Mesenteric fat pad (tissue), 1 donor: ENCODE measurements at places on chromosomes 11 and 22. TPM values are rescaled to one million over a fixed set of nuclear protein-coding genes. Genes with fewer than 3 reads are reported as not detected.

Gene C11orf16
- total RNA-seq: not detected

DNA sequence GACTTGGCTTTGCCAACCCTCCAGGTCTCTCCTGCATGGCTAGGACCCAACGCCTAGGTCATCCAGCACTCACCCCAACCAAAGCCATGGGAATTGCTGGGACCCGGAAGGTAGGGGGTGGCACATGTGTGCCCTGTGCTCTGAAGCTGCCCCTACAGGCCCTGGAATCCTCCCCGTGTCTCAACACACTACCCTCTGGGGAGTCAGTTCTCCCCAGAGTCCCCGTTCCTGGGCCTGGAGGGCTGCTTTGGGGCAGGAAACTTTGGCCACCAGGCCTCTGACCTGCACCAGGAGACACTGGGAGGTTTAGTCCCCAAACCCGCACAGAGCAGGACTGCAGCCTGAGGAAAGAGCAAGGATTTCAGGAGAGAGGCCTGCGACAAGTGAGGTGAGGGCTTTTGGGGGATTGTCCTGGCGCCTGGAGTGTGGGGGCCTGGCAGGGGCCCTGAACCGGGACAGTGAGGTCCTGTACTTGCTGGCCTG, 495 bp upstream of the IFITM1 start:
- no peak for DNase-seq

- peak; percentile 22 for DNase-seq
Observed at GRCh38 chr11:45229401-45230020, 56.6 kb downstream of the SYT13 start.

Gene OR51V1
- total RNA-seq: not detected

DNA sequence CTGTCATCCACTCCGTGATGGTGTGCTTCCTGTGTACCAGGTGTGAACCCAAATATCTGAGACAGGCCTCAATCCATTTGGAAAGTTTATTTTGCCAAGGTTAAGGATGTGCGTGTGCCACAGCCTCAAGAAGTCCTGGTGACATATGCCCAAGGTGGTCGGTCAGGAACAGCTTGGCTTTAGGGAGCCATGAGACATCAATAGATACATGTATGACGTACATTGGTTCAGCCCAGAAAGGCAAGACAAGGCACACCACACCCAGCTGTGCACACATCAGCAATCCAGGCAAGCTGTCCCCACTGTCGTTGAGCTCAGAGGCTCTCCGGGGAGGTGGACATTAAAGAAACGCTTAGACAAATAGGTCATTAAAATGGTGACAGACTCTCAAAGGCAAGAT, 56.8 kb upstream of the SHANK2 start:
- DNase-seq: peak; percentile 72

DNA sequence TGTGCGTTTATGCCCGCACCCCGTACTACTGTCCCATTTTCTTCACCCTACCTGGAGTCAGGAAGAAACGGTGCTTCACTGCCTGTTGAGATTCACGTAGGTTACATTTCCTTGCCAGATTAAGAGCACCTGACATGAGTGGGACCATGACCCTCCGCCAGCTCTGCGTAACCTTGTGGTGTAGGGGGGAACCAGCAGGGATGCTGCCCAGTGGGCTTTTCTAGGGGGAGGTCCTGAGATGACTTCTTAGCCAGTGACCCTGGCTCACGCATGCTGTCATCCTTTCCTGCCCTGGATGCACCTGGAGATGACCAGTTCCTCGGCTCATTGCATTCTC, 967 bp upstream of the ARVCF start:
- DNase-seq: no peak

- DNase-seq: no peak
Observed at GRCh38 chr11:116077092-116077491, 572.9 kb upstream of the CADM1 start.

GRCh38 chr11:93517041-93517440, 26.1 kb downstream of the SMCO4 start:
- DNase-seq: no peak

Gene DUSP8
- total RNA-seq: 14.8 TPM

Gene MMP13
- total RNA-seq: not detected

- no peak for DNase-seq
Observed at GRCh38 chr11:3807909-3808860, at the start of gene PGAP2. Gene PGAP2, plus strand, starts transcription at chr11:3808560. Its CDS starts 2,700 bp downstream, at chr11:3811260.

Gene INSC
- total RNA-seq: not detected

DNA sequence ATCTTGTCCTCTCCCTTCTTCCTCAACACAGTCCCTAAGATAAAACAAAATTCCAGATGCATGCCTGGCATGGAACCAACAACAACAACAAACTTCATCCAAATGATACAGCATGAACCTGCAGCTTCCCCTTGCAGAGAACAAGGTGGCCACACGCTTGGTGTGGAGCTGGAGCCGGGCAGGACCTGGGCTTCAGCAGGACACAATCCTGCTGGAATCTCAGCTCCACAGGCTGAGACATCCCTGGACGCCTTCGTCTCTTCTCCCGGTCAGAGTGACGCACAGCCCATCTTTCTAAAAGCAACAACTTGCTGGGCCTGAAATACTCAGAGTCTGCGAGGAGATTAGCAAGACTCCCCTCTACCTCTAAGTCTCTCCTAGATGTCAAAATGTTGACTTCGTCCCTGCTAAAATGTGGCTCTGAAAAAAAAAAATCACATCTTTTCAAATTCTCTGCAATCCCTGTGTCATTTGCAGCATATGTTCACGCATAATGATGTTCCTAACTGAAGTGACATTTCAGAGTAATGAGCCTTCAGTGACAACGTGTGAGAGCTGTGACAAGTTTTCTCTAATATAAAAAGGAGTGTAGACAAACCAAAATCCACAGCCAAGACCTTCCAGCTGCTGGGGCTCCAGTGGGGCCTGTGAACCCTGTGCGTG, 1232.3 kb downstream of the TBC1D22A start:
- no peak for DNase-seq

- DNase-seq: no peak
Observed at GRCh38 chr11:1437500-1437899, 47.8 kb downstream of the BRSK2 start.

DNA sequence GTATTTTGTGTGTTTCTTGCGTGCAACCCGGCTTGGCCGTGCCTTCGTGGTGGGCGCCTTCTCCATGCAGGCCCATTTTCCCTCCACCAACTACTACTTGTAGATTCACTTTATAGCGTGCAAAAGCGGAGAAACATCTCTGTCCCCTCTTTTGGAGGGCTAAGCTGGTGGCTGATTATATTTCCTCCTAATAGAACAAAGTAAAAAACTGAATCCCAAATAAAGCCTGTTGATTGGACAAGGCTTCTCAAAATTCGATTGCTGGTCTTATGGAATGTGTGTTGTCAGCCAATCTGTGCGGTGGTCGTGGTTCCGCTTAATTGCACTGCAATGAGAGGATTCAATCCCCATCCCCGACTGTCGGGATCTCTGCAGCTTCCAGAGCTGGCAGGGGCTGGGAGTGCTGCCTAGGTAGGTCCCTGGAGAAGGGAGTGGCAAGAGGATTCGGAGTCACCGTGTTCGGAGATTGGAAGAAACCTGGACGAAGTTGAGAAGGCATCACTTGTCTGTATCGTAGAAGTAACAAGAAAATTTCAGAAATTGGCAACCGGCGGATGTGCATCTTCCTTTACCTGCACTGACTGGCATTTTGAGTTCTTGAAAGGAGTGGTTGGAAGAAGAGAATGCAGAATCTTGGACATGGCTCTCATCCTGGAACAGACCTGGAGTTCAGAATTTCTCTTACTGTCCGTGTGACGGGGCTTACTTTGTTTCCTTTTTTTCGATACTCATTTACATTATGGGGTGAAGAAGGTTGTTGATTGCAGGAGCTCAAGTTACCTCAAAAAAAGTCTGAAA, 1.1 kb downstream of the HMGXB4 start:
- no peak for DNase-seq

DNA sequence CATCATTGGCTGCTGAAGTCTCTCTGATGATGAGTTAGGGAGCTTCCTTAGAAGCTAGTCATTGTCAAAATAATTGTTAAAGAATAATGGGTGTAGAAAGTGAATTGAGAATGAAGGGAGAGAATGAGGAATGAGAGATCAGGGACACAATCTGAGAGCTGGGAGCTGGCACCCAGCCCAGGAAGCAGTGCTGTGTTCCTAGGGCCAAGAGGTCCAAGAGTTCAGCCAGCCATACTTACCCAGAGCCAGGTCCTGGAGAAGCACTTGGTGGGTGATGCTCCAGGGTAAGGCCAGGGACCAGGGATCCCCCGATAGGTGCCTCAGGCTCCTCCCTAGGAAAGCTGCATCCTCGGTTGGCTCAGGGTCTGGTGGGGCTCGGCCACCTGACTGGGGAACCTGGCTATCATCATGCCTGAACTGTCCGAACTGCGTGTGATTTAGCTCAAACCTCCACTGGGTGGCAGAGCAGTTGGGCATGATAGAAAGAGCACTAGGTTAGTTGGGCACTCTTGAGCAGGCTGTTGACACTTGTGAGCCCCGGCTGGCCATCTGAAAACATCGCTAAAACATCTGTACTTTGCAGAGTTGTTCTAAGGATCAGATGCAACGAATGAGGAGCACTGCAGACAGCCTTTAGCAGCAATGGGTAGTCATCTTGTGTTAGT, 123.9 kb upstream of the NCAM1 start:
- DNase-seq: no peak

Gene NCAPH2
- 25.0 TPM for total RNA-seq

DNA sequence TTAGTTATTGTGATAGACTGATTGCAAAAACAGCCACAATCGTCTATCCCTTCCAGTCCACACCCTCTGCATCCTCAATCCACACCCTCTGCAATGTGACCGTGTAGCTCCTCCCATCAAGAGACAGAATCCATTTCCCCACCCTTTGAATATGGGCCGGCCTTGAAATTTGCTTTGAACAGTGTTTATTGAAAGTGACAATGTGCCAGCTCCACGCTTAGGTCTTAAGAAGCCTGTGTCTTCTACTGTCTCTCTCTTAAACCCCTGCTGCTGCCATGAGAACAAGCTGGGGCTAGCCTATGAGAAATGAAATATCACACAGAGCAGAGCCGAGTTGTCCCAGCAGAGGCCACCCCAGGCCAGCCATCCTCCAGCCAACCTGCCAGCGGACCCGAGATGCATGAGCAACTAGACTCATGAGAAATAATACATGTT, 22.3 kb upstream of the MICAL2 start:
- no peak for DNase-seq

DNA sequence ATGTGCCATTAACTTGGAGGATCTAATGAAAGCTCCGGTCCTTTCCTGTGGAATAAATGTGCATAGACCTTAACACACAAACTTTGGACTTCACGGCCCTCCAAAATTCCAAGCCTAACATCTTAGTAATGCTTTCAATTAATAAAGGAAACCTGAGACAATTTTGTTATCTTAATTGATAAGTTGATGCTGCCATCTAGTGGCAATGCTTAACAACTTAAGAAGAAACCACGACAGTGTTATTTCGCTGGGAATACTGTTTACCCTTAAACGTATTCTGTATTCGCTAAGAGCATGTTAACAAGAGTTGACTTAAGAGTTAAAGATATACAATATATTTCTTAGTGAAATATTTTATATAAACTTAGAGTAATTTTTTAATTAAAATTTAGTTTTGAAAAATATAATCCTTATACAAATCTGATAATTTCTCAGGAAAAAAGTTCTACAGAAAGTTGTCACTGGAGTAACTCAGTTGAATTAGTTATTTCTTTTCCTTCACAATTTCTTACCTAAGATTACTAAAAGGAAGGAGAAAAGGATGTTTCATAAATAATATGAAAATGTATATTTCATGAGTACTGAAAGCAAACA, 35.0 kb upstream of the OR9G4 start:
- DNase-seq: no peak

DNA sequence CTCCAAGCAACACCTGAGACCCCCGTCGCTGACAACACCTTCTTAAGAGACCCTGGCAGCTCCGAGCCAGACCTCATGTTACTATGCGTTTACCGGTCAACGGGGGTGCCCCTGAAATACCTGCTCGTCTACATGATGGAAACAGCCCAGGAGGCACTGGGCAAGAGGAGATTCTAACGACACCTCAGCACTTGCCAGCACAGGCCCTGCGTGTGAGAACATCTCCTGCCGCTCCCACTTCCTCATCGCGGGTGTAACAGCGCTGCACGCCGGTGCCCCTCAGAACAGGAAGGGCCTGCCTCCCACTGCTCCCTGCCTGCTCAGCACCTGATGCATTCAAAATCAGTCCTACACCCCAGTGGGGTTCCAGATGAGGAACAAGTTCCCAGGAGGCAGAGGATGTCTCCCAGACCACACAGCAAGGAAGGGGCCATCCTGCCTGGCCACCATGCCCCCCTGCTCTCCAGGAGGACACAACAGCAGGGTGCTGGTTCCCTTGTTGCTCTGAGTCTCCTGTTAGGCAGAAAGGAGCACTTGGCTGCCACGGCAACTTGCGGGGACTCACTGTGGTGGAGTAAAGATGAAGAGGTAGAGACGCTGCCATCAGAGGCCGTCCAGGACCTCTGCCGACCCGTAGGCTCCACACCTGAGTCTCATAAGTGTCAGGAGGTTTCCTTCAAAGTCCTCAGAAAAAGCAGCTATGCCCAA, 2.1 kb downstream of the TOLLIP start:
- DNase-seq: no peak

DNA sequence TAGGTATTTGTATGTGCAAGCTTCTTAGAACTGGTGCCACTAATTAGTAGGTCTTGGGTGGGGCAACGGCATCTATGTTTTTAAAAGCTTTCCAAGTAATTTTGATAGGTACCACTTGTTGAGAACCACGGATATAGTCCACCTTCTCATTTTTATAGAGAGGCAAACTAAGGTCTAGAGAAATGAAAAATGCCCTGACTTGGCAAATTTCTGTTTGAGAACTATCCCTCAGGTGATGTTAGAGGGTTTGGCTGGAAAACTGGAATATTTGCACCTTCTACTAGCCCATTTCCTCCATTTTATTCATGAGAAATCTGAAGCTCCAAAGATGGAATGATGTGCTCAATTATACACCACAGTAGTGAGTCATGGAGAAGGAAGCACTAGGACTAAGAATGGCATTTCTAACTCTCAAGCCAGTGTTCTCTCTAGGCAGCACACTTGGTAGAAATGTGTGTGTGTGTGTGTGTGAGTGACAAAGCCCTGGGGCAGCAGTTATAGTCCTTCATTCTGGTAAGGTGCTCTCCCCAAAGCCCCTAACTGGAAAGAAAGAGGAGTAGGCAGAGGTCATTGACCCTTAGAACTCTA, 1.8 kb upstream of the TMEM86A start:
- DNase-seq: no peak

- peak; percentile 49 for DNase-seq
Observed at GRCh38 chr22:43878079-43878795, 13.6 kb downstream of the PNPLA5 start.

Gene SERPING1
- total RNA-seq: 516 TPM

DNA sequence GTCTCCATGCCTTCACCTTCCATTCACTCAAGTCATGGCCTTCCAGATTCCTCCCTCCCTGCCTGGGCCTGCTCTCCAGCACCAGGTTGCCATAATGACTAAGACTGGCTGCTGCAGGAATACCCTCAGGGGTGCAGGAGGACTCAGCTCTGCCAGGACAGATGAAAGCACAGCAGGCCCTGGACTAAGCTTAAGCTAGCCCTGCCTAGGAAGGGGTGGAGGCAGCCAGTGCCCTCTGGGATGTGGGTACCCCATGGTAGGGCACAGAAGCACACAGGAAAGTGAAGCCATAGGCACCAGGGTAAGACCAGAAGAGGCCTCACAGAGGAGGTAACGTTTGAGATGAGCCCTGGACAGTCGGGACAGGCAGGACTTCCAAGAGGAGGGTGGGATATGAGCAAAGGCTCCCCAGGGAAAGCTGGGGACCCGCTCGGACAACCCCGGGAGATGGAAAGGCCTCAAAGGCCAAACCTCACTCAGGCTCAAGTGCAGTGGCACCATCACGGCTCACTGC, 3.0 kb upstream of the RIN1 start:
- no peak for DNase-seq

- DNase-seq: peak; percentile 65
Observed at GRCh38 chr11:134533511-134533910, 121.5 kb upstream of the B3GAT1 start.
